ENCODE measurements at places on chromosomes 3 and 15.

GRCh38 chr15:72389231-72389630 is 8.9 kb upstream of the TMEM202 start:
- no peak for DNase-seq

DNA sequence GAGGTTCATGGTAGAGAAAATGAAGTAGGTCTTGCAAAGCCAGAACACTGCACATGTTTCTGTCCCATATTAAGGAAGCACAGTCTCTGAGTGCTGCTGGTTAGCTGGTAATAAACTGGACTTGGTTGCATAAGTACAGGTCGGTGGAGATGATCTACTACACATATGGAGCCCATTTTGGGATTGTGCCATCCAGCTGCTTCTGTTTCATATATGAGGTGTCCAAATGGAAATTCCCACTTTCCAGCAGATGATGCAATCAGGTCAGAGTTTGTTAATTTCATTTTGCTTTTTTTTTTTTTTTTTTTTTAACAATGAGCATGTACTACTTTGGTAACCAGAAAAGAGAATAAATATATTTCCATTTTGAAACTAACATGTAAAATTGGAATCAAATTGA is 122.6 kb downstream of the SATB1 start:
- DNase-seq: peak; percentile 0

GRCh38 chr3:99878005-99878404 is 60.3 kb downstream of the CMSS1 start:
- no peak for DNase-seq

- no peak for DNase-seq
These were observed 721 bp upstream of the ZIC1 start for GRCh38 chr3:147408188-147409100.

DNA sequence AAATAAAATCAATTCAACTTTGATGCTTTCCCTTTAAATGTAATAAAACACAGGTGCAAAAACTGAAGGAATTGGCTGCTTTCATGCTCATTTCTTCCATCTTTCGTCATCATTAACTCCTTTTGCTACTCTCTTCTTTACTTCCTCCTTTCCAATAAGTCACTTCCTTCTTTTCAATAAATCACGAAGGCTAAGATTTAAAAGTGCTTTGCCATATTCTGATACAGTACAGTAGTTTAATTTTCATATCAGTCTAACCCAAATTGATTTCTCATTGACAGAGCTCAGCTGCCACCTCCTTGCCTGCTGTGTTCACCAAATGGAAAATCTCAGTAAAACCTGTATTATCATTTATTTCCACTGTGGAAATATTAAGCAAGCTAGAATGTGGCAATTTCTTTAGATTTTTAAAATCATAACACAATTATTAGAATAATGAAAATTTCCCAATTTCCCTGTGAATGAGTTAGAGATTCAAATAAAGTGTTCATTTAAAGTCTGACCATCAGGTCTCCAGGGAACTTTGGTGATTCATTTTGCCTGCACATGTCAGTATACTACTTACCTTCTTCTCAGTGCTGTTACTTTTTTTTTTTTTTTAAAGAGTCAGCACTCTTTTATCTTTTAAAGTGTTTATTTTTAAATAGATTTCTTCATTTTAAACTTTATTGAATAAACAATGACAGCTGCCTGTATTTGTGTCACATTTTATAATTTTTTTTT is 41.6 kb downstream of the NANOGP8 start:
- no peak for DNase-seq

DNA sequence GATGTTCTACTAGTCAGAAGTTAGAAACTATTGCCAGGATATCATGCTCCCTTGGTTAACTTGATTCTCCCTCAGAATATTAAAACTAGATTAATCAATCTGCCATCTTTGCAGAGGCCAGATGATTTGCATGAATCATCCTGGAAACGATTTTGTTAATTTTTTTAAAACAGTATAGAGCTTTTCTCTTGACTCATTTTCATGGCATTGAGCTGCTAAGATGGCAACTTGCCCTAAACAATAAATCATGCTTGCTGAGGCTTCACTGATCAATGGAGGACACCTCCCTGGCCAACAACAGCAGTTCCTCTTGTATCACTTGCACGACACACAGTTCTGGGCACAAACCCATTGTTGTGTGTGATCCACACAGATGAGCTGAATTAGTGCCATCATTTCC is 109.1 kb downstream of the COL6A6 start:
- no peak for DNase-seq

DNA sequence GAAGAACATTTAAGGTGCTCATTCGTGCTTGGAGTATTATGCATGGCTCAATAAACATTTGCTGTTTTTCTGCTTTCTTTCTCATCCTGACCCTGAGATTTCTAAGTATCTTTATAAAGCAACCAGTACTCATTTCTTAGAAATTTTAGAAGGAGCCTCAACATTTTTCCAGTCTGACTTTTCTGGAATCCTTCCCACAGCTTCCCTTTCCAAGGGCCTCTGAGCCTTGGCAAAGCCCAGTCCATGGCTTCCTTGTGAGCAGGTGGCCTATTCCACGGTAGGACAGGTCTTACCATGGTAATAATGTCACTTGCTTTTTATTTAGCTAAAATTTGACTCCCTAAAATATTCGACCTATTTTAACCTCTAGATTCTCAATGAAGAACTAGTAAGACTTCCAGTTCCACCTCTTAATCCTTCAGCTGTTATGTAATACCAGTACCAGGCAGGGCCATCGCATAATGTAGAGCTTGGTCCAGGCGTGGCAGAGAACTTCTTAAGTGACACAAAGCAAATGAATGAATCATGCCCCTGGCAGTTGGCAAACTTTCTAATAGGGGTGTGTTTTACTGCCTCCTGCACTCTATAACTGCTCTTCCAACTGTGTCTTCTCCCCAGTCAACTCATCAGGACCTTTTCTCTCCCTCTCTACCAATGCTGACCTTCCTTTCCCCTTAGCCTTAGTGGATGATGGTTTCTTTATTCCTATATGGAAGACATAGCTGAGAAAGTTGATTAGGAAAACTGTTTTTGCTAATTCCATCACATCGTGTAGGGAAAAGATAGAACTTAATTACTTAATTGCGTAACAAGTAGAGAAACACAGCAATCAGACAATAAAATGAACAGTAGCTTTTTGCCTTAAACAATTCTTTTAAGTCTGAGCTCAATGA is 894 bp upstream of the TM4SF4 start:
- DNase-seq: no peak

- no peak for DNase-seq
These were observed 94.3 kb upstream of the CHMP2B start for GRCh38 chr3:87132801-87133200.
